ENCODE measurements at places on chromosomes 11 and 22.

DNA sequence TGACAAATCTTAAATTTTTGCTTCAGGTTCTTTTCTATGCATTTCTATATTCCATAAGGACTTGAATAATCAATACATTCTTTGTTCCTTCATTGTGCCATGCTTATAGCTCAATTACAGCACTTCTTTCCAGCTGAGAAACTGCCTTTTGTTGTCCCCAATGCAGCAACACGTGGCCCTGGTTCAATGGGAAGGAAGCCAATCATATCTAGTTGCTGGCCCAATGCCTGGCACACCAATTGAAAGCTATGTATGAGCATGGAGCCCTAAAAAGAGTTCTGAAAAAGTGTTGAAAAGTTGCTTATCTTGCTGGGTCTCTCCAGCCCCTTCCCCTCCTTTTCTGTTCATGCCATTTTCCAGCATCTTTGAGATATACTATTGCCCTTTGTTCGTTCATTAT, 448.0 kb upstream of the FAT3 start:
- DNase-seq: no peak

DNA sequence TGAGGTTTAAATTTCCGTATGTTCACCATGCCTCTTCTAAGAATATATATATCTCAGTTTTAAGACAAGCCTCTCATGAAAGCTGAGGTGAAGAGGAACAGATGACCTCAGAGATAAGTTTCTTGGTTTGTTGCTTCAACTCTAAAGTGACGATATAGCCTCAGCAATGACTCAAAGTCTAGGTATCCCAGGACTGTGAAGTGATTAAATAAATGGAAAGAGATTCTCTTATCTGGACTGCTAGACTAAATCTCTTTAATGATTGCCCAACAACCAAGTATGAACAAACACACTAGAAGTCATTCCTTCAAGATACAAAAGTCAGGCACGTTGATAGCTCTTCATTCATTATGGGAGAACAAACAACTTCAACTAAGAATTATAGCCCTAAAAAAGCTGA, 15.3 kb downstream of the CADM1 start:
- DNase-seq: no peak

DNA sequence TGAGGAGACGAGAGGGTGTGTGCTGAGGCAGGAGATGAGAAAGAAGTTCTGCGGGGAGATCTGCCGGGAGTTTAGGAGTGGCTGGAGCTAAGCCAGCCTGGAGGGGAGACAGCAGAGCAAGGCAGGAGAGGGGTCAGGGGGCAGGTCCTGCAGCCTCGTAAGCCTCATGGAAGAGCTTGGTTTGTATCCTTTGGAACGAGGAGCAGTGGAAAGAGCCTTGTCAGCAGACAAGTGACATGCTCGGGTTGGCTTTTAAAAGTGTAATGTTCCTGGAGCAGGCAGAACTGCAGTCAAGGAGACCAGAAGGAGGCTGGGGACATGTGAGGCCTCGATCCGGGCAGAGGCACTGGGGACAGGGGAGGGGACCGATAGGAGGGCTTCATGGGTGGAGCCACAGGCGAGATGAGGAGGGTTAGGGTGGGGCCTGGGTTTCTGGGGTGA, 21.4 kb upstream of the TUB start:
- DNase-seq: no peak

GRCh38 chr22:36453855-36454378, 27.5 kb downstream of the TXN2 start:
- no peak for DNase-seq

- peak; percentile 11 for DNase-seq
Measured at GRCh38 chr22:29071261-29072045, 1.4 kb upstream of the KREMEN1 start.

DNA sequence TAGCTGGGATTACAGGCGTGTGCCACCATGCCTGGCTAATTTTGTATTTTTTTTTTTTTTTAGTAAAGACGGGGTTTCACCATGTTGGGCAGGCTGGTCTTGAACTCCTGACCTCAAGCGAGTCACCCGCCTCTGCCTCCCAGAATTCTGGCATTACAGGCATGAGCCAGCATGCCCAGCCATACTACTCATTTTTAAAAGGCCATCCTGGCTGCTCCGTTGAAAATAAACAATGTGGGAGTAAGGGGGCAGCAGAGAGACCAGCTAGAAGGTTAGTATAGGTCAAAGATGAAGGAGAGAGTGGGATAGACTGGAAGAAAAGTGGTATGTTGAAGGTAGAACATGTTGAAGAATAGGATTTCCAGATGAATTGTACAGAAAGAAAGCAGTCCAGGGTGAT, 17.6 kb upstream of the LIN7C start:
- no peak for DNase-seq

DNA sequence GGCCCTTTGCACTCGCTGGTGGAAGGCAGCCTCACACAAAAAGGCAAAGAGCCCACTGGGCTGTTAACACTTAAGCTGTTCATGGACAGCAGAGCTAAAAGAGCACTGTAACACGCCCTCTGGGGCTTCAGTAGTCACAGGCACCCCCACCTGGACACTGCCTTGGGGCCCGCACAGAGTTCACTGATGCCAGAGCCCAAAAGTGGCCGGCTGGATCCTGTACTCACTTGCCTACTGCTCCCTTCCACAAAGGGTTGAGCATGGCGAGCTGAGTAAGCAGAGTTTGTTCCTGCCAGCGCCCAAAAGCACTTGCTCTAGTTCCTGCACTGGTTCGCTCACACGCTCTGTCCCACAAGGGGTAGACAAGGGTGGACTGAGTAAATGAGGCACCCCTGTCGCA, 78.8 kb downstream of the RELT start:
- no peak for DNase-seq

DNA sequence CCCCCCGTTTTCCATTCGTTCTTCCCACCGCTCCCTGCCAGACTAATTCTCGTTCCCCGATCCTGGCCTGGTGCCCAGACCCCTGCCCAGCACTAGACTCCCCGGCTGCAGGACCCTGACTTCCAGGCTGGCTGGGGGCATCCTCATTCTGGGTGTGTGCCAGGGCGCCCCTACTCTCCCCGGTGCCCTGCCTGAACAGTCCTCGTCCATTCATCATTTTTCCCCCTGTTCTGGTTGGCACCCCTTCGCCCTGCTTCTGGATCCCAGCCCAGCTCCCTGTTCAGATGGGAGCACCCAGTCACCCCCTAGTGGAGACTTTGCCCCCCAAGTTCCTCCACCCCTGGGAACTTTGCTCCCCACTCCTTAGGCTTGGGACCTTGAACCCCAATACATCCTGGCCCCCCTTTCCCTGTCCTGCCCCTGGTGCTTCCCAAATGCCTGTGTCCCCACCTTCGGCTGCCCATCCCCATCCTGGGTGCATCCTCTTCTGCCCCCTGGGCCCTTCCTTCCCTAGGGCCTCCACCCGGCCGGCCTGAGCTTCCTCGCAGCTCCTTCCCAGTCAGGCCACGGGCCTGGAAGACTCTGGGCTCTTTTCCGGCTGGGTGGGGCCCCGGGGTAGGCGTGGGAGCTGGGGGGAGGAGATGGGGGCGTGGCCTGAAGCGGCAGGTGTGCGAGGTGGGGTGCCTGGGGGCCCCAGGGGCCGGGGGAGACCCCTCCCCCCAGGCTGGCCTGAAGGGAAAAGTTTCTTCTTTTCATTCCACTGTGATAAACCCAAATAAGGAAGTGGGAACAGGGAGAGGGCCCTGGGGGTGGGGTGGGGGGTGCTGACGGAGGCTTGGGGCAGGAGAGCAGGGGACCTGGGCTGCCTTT, 908 bp downstream of the PLCB3 start:
- no peak for DNase-seq

- DNase-seq: no peak
Measured at GRCh38 chr22:44595841-44596341, 97.9 kb upstream of the RTL6 start.

DNA sequence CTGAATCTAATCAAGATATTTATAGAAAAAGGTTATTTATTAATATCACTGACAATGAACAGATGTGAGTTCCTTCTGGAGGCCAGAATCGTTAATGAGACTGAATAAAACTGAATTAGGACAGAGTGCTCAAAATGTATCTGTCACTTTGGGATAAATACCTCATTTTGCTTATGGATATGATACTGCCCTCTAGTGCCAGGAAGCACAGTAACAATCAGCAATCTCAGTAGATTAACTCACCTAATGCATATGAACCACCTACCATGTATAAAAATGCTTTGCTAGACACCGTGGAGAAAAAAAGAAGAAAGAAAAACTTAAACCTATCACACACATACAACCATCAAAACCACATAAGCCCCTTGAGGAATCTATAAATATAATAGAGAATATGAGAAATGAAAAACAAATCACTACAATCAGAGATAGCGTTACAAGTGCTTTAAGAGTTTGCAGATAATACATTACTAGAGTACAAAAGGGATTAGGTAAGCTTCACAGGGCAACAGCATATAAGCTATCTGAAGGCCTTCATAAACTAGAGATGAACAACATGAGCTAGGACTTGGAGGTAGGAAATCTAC, 117.4 kb downstream of the SGSM3 start:
- no peak for DNase-seq

DNA sequence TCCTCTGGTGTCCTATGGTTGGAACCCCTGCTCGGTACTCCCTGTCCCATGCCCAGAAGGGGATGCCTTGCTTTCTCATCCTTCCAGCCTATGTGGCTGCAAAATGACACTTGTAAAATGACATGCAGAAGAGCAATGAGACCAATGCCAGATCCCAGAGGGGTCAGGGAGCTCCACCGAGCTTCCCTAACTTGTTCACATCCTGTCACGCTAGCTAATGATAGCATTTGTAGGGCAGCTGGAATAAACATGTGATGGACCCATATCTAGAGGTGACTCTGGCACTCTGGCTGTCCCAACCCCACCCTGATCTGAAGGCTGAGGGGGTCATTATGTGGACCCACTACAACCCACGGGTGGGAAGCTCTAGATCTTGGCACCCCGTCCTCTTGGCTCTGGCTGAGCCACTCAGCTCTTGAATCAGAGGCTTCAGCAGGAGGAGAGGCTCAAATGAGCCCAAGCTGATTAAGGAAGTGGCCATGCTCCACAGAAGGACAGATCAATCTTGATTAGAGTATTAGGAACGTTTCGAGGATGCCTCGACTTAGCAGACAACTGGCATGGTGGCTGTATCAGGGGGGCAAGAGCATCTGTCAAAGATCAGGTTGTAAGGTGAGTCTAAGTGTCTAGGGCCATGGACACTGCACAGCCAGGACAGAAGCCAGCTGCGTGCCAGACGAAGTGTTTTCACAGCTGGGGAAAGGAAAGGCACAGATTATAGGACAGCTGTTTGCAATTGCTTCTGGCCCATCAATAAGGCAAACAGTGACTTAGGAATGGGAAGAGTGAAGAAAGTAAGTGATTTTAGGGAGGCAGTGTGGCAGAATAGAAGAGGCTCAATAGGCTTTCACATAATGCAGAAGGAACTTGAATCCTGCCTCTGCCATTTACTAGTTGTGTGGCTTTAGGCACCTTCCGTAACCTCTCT, 182.8 kb downstream of the KIRREL3 start:
- no peak for DNase-seq

DNA sequence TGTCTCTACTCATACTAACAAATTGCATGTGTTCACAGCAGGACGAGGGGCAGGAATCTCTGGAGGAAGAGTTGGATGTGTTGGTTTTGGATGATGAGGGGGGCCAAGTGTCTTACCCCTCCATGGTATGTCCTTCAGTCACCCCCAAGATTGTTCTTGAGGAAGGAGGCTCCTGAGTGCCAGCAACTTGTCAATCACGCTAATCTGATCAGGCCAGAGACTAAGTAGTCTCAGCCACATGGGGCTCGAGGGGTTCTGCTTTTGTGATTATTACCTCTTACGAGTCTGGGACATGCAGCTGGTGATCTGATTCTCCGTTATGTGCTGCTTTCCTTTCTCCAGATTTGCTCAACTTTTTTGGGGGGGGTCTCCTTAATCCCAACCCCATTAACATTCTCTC, 54.3 kb downstream of the CTNND1 start:
- no peak for DNase-seq

DNA sequence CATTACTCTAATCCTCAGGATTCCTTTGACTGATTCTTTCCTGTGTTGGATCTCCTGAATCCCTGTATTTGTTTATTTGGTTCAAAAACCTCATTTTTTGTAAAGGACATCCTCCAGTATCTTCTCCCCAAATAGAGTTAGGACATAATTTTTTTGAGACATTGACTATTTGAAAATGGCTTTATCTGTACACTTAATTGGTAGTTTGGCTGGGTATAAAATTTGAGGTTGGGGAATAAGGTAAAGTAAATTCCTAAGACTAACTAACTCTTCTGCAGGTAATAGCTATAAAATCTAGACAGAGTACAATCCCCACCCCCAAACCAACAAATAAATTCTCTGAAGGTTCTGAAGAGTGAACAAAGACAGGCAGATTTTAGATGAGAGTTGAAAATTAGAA, 114.4 kb downstream of the CTTN start:
- no peak for DNase-seq

- no peak for DNase-seq
Measured at GRCh38 chr11:17383461-17383860, 5.0 kb downstream of the KCNJ11 start.

GRCh38 chr11:128757886-128758612, 64.2 kb downstream of the FLI1 start:
- DNase-seq: no peak

DNA sequence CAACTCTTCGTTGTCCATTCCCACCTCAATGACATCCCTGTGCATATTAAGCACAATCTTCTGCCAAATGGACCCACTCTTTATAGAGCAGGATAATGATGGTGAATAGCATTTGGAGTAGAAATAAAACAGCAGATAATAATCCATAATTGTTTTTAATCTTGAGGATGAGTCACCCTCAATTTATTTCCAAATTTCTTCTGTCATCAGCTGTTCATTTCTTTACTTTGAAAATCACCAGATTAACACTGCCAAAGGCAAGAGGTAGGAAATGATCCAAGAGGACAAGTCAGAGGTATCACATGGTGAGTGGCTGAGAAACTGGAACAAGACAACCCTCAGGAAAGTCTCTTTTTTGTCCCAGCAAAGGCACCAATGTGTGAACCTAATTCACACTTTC, 7.3 kb upstream of the AMBRA1 start:
- DNase-seq: no peak

DNA sequence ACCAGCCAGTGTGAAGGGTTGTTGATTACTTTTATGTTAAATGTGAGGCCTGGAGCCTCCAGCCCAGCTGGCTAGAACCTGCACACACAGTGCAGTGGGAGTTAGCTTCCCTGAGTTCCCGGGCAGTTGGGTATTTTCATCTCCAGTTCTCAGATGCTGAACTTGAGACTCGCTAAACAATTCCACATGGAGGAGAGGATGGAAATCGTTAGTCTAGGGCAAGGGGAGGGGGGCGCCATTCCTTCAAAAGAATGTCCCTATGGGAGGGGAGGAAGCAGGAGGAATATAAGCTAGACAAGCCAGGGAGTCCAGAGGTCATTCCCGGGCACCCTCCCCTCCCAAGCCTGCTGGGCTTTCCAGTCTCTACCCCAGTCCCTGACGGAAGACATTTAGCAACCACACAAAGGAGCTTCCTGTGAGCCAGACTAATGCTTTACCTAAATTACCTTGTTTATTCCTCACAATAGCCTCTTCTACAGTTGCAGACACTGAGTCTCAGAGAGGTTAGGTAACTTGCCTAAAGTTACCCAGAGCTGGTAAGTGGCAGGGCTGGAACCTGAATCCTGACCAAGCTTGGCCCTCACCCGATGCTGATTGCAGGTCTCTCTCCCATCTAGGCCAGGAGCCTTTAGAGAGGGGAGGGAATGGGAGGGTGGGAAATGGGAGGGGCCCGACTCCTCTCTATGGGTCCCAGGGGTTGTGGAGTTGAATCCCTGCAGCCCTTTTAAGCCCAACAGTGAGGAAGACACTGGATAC, 1.9 kb upstream of the TSKU start:
- DNase-seq: no peak

Measured in activated T-helper 9 cell treated with anti-CD3 and anti-CD28 coated beads, Interleukin-2, amount 50 U/mL, for 16 hours (primary cell).